ENCODE measurements at places on chromosomes 16 and 17.

- DNase-seq = peak; percentile 78
These were observed 5.5 kb upstream of the SLC25A35 start for GRCh38 chr17:8300627-8301242.

DNA sequence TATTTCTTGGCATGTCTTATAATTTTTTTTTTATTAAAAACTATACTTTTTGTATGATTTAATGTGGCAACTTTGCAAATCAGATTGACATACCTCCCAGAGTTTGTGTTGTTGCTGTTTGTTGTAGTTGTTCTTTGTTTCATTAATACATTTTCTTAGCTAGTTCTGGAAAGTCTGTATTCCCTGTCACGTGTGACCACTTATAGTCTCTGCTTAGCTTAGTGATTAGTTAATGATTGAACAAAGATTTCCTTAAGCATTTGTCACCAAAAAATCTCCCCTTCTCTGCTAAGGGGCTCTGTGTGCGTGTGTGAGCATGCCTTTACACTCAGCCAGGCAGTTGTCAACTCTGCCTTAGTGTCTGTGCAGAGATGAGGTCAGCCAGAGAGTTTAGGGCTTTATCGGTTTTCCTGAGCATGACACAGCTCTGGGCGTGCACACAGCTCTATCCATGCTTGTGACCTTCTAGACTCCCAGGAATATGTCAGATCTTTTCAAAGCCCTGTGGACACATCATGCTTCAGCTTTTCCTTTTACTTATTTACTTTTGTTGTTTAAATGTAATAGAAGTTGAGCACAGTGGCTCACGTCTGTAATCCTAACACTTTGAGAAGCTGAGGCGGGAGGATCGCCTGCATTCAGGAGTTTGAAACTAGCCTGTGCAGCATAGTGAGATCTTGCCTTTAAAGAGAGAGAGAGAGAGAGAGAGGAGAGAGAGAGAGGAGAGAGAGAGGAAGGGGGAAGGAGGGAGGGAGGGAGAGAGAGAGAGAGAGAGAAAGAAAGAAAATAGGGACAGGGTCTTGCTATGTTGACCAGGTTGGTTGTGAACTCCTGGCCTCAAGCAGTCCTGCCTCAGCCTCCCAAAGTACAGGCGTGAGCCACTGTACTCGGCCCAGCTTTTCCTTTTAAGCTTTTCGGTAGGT is 21.9 kb downstream of the DNAI2 start:
- no peak for DNase-seq

GRCh38 chr17:48630009-48630924 is 4.1 kb upstream of the HOXB9 start:
- DNase-seq = no peak

DNA sequence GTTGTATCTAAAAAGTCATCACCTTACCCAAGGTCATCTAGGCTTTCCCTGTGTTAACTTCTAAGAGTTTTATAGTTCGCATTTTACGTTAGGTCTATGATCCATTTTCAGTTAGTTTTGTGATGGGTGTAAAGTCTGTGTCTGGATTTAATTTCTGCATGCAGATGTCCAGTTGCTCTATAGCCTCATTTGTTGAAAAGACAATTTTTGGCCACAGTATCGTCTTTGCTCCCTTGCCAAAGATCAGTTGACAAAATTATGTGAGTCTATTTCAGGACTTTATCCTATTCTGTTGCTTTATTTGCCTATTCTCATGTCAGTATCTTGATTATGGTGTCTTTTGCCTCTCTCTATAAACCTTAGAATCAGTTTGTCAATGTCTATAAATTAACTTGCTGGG is 85.1 kb downstream of the METRNL start:
- no peak for DNase-seq

DNA sequence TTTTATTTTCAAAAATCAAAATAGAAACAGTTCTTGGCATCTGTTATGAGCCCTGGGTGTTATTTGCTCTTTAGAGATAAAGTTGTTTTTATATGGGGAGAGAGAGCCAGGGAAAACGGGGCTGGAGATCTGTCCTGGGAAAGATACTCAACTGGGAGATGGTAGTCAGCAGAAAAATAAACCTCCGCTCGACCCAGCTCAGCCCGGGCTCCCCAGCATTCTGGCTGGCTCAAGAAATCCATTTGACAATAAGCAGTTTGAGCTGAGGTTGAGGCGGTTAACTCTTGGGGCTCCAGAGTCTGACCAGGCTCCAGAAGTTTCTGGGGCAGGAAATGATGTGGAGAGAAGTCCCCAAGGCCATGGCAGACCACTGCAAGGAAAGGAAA is 151.9 kb downstream of the IRX5 start:
- no peak for DNase-seq

DNA sequence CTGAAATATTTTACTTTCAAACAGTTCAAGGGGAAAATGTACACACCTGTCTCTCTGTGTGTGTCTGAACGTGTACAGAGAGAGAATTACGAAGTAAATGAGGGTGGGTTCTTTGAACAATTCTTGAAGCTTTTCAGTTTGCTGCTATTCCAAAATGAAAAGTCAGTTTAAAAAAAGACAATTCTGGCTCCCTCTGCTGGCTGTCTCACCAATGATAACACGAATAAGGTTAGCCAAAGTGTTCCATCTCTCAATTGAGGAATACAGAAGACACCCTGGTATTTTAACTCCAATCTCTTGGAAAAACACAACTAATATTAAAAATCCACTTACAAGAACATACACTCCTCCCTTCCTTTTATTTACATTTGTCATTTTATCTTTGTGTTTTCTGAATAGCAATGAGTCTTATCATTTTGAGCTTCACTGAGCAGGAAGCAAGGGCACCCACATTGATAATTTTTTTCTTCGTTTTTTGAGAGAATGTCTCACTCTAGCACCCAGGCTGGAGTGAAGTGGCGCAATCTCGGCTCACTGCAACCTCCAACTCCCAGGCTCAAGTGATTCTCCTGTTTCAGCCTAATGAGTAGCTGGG is 20.5 kb downstream of the EFTUD2 start:
- DNase-seq = peak; percentile 51

DNA sequence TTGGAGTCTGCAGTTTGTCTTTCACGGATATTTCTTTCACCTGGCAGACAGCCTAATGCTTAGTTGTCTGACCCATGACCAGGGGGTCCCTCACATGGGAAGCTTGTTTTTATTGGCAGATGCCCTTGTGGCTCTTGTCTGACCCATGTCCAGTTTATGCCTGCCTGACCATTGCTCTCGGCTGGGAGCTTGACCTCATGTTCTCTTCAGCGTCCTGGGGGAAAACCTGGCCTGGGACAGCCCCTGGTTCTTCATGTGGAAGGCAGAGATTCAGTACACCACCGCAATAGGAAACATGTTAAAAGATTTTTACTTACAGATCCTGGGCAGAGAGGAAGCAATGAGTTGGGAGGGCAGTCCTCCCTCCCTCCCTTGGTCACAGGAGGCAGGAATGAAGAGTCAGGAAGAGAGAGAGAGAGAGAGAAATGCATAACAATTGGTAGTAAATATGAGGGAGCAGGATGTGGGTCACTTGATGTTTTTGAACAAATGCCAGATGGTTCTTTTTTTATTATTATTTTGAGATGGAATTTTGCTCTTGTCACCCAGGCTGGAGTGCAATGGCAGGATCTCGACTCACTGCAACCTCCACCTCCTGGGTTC is 302.7 kb upstream of the MYOCD start:
- DNase-seq = no peak

GRCh38 chr16:68460067-68460466 is 11.8 kb upstream of the SMPD3 start:
- no peak for DNase-seq

DNA sequence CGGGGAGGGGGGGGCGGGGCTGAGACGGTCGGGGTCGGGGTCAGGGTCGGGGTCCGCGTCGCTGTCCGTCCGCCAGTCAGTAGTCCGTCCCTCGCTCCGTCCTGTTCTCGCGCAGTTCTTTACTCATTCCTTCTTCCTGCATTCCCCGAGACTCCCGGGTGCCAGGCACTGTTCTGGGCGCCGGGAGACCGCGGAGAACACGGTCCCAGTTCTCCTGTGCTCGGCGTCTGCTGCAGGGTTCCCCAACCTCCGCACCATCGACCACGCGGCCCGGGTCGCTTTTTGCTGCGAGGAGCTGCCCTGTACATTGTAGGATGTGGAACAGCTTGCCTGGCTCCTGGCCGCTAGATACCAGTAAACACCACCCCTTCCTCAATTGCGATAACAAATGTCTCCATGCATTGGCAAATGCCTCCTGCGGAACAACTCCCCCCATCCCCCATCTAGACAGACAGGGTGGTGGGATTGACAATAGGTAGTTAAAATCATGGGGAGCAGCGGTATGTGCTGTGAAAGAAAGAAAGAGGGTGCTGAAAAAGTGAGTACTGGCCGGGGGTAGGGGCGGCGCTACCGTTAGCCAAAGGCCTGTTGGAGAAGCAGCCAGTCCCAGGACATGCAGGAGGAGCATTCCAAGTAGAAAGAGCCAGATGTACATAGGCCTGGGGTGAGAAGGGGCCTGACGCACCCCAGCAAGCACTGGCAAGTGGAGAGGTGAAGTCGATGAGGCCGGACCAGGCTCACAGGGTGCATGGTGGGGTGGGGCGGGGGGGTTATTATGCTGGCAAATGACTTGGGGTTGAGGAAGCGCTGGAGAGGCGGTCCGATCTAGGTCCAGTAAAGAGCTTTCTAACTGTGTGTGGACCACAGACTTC is 631 bp downstream of the TRAF7 start:
- DNase-seq = no peak

GRCh38 chr16:58269526-58269925 is 25.3 kb downstream of the PRSS54 start:
- no peak for DNase-seq

DNA sequence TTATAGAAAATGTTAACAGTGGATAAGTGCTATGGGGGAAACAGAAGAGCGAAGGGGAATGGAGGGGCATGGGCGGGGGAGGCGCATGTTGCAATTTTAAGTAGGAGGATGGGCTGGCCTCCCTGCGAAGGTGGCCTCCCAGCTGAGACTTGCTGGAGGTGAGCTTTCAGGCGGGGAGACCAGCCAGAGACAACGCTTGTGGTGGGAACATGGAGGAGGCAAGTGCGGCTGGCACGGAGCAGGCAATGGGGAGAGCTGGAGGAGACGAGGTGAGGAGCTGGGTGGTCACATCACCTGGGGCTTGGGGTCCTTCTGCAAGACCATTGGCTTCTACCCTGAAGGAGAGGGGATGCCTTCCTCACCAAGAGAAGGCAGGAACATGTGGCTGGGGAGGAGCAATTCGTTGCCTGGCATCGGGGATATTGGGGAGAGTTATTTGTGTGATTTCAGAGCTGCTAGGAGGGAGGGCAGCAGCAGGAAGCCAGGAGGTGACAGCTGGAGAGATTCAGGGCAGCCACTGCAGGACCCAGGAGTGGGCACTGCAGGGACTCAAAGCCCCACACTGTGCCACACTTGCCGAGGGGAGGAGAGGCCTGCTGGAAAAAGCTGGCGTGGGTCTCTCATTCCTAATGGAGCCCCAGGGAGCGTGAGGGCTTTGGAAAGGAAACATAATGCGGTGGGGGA is 34.4 kb downstream of the PMFBP1 start:
- peak; percentile 90 for DNase-seq
